Left lung (tissue), 14 donors: ENCODE measurements at places on chromosomes 2 and 18. TPM values are rescaled to one million over a fixed set of nuclear protein-coding genes. Genes with fewer than 3 reads are reported as not detected.

Gene C2orf72
- total RNA-seq: 0.67 TPM

Gene MAP3K19
- not detected for total RNA-seq

Gene MC4R
- 0.17 TPM for total RNA-seq

Gene ZBTB7C
- total RNA-seq: 8.7 TPM

Gene SEMA4F
- 9.3 TPM for total RNA-seq

Gene ZC3H15
- total RNA-seq: 51.4 TPM

Gene OR6B2
- total RNA-seq: not detected

Gene SPEG
- 7.3 TPM for total RNA-seq

GRCh38 chr2:170162271-170162632 is 15.7 kb upstream of the MYO3B start:
- no peaks in the 10 kb centered on the region for H3K36me3 ChIP-seq
- no peaks in the 10 kb centered on the region for H3K4me1 ChIP-seq
- no peaks in the 10 kb centered on the region for H3K27me3 ChIP-seq
- no peak overlapping the region for H3K4me3 ChIP-seq
- no peak overlapping the region for H3K27ac ChIP-seq
- DNase-seq: no peak

DNA sequence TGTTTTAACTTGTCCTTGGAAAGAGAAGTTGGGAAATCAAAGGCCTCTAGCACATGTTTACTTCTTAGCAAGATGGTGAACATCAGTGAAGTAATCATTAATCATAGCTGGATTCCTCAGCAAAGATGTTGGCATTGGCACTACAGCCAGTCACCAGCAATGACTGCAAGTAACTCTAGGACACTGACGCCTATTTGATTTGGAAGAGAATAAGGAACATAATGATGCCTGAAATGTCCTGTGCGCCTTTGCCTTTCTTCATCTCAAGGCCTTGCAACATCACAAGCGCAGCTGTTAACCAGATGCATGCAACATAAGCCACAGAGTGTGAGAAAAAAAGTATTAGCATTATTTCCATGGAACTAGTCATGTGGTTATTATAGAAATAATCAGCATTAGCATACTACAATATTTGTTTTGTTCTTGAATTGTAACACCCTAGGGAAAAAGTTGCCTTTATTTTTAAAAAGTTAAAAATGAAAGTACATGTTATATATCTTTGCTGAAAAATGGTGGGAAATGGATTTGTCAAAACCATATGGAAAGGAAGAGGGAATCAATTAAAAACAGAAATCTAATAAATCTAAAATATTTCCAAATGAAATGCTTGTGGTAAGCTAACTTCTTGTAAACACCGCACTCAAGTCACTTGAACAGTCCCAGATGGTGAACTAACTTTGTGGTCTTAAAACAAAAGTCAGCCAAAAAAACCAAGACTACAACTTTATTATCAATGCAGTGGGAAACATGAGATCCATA is 55.6 kb downstream of the THADA start:
- H3K36me3 ChIP-seq: no peaks in the 10 kb centered on the region
- no peak for DNase-seq
- H3K27me3 ChIP-seq: no peaks in the 10 kb centered on the region
- H3K27ac ChIP-seq: peak overlapping the region; percentile 73
- H3K4me1 ChIP-seq: peaks cover 39% of the 10 kb centered on the region

- H3K27me3 ChIP-seq: no peaks in the 10 kb centered on the region
- no peak overlapping the region for H3K4me3 ChIP-seq
- H3K27ac ChIP-seq: no peak overlapping the region
- DNase-seq: no peak
- no peaks in the 10 kb centered on the region for H3K36me3 ChIP-seq
Observed at GRCh38 chr2:19810637-19811036, 91.1 kb downstream of the TTC32 start.

GRCh38 chr18:54983041-54983686 is 23.9 kb upstream of the CCDC68 start:
- H3K36me3 ChIP-seq: no peaks in the 10 kb centered on the region
- no peak for DNase-seq
- no peak overlapping the region for H3K4me3 ChIP-seq
- H3K27me3 ChIP-seq: no peaks in the 10 kb centered on the region

GRCh38 chr2:10934979-10935350 is 23.2 kb downstream of the KCNF1 start:
- H3K4me1 ChIP-seq: no peaks in the 10 kb centered on the region
- H3K36me3 ChIP-seq: no peaks in the 10 kb centered on the region
- H3K27me3 ChIP-seq: peaks cover 26% of the 10 kb centered on the region
- H3K4me3 ChIP-seq: no peak overlapping the region
- H3K27ac ChIP-seq: no peak overlapping the region

GRCh38 chr18:45777393-45777792 is 48.1 kb upstream of the SIGLEC15 start:
- no peak overlapping the region for H3K4me3 ChIP-seq
- no peak for DNase-seq
- H3K4me1 ChIP-seq: peaks cover 8% of the 10 kb centered on the region
- peaks cover 4% of the 10 kb centered on the region for H3K27me3 ChIP-seq
- H3K27ac ChIP-seq: no peak overlapping the region
- no peaks in the 10 kb centered on the region for H3K36me3 ChIP-seq

DNA sequence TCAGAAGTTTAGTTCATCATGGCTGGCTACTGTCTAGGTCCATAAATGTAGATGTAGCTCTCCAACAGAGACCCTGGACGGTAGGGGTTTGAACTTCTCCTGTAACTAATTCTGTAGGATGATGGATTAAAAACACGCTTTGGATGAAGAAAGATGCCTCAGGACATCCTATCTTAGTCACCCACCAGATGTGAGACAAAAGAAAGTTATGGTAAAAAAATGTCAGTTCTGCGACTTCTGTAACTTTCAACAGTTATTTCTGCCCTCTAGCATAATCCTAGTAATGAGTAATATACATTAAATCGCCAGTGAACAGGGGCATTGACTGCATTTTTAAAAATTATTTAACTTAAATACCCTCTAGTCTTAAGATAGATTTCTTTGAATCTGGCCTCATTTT is 210.1 kb upstream of the LRATD1 start:
- H3K4me3 ChIP-seq: no peak overlapping the region
- no peak overlapping the region for H3K27ac ChIP-seq
- H3K36me3 ChIP-seq: no peaks in the 10 kb centered on the region
- DNase-seq: no peak
- no peaks in the 10 kb centered on the region for H3K4me1 ChIP-seq

- no peak for DNase-seq
- no peak overlapping the region for H3K27ac ChIP-seq
- H3K4me1 ChIP-seq: no peaks in the 10 kb centered on the region
- no peak overlapping the region for H3K4me3 ChIP-seq
- no peaks in the 10 kb centered on the region for H3K27me3 ChIP-seq
- no peaks in the 10 kb centered on the region for H3K36me3 ChIP-seq
Observed at GRCh38 chr2:41197781-41198180, 745.9 kb upstream of the SLC8A1 start.

- no peaks in the 10 kb centered on the region for H3K36me3 ChIP-seq
- H3K27ac ChIP-seq: no peak overlapping the region
- no peak overlapping the region for H3K4me3 ChIP-seq
- DNase-seq: no peak
Observed at GRCh38 chr2:8496617-8497016, 185.2 kb upstream of the ID2 start.

- H3K27ac ChIP-seq: no peak overlapping the region
- H3K27me3 ChIP-seq: no peaks in the 10 kb centered on the region
- DNase-seq: no peak
- H3K4me3 ChIP-seq: no peak overlapping the region
- H3K4me1 ChIP-seq: no peaks in the 10 kb centered on the region
Observed at GRCh38 chr2:240377366-240377765, 58.1 kb upstream of the GPC1 start.

GRCh38 chr2:233369897-233370685 is 15.8 kb downstream of the DGKD start:
- H3K27ac ChIP-seq: no peak overlapping the region
- no peak overlapping the region for H3K4me3 ChIP-seq
- no peak for DNase-seq
- no peaks in the 10 kb centered on the region for H3K27me3 ChIP-seq
- H3K4me1 ChIP-seq: no peaks in the 10 kb centered on the region
- H3K36me3 ChIP-seq: no peaks in the 10 kb centered on the region

GRCh38 chr2:17628349-17629261 is 88.1 kb downstream of the VSNL1 start:
- H3K4me3 ChIP-seq: no peak overlapping the region
- H3K36me3 ChIP-seq: no peaks in the 10 kb centered on the region
- DNase-seq: no peak
- no peaks in the 10 kb centered on the region for H3K4me1 ChIP-seq

DNA sequence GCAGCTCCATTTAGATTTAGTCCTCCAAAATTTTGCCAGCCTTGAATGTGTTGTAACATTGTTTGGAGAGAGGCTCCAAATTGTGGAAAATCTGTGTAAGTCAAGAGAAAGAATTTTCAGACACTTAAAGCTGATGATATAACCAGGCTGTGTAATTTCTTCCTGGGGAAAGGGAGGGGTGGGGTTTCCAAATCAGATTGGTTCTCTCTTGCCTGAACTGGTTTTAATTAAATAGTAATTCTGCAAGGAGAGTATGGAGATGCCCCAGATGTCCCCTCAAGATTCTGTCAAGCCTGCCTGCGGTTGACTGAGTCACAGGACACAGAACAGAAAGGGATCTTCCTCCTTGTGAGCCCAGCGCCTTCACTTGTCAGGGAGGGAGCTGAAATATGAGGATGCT is 54.5 kb downstream of the C18orf63 start:
- no peaks in the 10 kb centered on the region for H3K36me3 ChIP-seq
- no peak overlapping the region for H3K4me3 ChIP-seq
- no peak for DNase-seq
- no peaks in the 10 kb centered on the region for H3K27me3 ChIP-seq
- peak overlapping the region; percentile 59 for H3K27ac ChIP-seq

DNA sequence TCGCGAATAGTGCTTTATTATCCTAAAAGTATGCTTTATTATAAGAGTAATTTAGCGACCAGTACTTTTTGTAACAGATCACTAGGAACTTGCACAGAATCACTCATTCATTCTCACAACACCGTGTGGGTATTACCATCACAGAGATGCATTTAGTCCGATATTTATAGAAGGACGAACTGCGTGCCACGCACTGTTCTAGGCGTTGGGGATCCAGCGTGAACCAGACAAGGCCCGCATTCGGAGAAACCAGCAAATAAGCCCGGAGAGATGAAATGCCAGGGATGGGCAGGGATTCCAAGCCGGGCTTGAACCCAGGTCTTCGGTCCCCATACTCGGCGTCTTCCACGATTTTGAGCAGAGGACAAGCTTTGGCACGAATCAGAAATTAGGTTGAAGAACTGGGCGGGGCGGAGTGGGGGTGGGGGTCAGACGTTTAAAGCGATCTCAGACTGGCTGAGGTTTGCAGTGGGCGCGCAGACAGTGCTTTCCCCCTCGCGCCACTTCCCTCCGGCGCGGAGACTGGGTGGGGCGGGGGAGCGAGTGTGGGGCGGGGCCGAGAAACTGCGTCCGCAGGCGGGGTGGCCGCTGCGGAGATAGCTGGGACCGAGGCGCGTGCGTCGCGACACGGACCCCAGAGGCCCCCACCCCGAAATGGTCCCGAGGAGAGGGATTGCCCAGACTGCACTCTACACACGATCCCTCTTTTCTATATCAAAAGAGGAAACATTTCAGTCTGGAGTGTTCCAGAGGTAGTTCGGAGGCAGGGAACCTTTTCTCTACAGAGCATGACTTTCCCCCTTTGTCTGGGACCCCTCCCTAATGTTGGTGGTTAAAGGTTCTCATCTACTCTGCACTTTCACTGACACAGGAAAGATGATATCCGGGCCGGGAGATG is 1.1 kb upstream of the CXCR4 start:
- no peak for DNase-seq
- peak overlapping the region; percentile 83 for H3K27ac ChIP-seq
- peaks cover 52% of the 10 kb centered on the region for H3K27me3 ChIP-seq
- peak overlapping the region; percentile 72 for H3K4me3 ChIP-seq
- H3K36me3 ChIP-seq: peaks cover 14% of the 10 kb centered on the region

- DNase-seq: no peak
- H3K4me1 ChIP-seq: peaks cover 15% of the 10 kb centered on the region
- H3K4me3 ChIP-seq: no peak overlapping the region
- no peaks in the 10 kb centered on the region for H3K36me3 ChIP-seq
Observed at GRCh38 chr2:218063896-218064295, 5.2 kb upstream of the RUFY4 start.

DNA sequence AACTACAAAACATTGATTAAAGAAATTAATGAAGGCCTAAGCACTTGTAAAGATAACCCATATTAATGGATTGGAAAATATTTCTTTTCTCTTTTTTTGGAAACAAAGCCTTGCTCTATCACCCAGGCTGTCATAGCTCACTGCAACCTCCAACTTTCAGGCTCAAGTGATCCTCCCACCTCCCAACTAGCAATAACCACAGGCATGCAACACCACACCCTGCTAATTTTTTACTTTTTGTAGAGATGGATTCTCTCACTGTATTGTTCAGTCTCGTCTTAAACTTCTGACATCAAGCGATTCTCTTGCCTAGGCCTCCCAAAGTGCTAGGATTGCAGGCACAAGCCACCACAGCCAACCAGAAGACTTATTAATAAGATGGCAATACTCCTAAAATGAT is 73.4 kb upstream of the NDUFV2 start:
- H3K36me3 ChIP-seq: no peaks in the 10 kb centered on the region
- DNase-seq: no peak
- no peak overlapping the region for H3K27ac ChIP-seq

DNA sequence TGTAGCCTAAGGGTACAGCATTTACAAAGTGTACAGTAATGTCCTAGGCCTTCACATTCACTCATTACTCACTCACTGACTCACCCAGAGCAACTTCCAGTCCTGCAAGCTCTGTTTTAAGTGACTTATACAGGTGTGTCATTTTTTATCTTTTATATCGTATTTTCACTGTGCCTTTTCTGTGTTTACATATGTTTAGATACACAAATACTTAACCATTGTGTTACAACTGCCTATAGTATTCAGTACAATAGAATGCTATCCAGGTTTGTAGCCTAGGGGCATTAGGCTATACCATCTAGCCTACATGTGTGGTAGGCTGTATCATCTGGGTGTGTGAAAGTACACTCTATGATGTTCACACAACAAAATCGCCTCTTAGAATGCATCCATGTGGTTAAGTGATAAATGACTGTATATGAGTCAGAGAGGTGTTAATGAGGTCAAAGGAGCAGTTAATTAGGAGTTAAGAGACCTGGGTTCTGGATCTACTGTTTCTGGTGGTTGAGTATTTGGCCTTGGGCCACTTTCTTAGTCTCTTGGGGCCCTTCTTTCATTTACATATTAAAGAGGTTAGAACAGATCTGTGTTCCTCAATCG is 149.1 kb downstream of the GREB1L start:
- H3K4me1 ChIP-seq: no peaks in the 10 kb centered on the region
- DNase-seq: no peak
- no peak overlapping the region for H3K4me3 ChIP-seq
- H3K27me3 ChIP-seq: no peaks in the 10 kb centered on the region

DNA sequence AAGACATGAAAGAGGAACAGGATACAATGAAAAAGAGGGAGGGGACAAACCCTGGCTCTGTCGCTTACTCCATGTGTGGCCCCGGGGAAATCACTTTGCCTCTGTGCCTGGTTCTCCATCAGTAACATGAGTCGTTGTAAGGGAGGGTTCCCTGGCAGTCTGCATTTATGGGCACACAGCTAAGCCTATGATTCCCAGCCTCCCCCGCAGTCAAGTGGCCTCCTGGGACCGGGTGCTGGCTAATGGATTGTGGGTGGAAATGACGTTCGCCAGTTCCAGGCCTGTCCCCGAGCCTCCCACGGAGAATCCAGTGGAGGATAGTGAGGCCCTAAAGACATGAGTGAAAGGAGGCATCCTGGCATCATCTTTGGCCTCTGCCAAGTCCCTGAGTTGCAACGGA is 42.7 kb downstream of the SFXN5 start:
- no peaks in the 10 kb centered on the region for H3K27me3 ChIP-seq
- H3K4me1 ChIP-seq: peaks cover 22% of the 10 kb centered on the region
- H3K4me3 ChIP-seq: no peak overlapping the region

- DNase-seq: no peak
- no peak overlapping the region for H3K4me3 ChIP-seq
- H3K27me3 ChIP-seq: no peaks in the 10 kb centered on the region
Observed at GRCh38 chr2:7437716-7438632, 520.8 kb downstream of the RNF144A start.
